Aorta (tissue), 5 donors: ENCODE measurements at places on chromosomes 6 and 20. TPM values are rescaled to one million over a fixed set of nuclear protein-coding genes. Genes with fewer than 3 reads are reported as not detected.
A peak's percentile ranks its signal among the peaks of the same experiment; 100 is the strongest.

- no peak for DNase-seq
- H3K4me1 ChIP-seq = no peaks in the 10 kb centered on the region
- H3K4me3 ChIP-seq = no peak overlapping the region
- no peak overlapping the region for H3K27ac ChIP-seq
Measured at GRCh38 chr6:101117393-101118135, 236.4 kb upstream of the ASCC3 start.

The C6orf52 gene
- 0.66 TPM for total RNA-seq

DNA sequence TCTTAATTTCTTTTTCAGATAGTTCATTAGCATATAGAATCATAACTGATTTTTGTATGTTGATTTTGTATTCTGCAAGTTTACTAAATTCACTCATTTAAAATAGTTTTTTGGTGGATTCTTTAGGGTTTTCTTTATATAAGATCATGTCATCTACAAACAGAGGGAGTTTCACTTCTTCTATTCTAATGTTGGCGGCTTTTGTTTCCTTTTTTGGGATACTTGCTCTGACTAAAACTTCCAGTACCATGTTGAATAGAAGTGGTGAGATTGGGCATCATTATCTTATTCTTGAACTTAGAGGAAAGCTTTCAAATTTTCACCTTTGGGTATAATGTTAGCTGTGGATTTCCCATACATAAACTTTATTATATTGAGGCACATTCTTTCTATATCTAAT lies 296.9 kb downstream of the BCKDHB start:
- no peak overlapping the region for H3K4me3 ChIP-seq
- no peaks in the 10 kb centered on the region for H3K4me1 ChIP-seq
- H3K27me3 ChIP-seq = no peaks in the 10 kb centered on the region
- no peaks in the 10 kb centered on the region for H3K36me3 ChIP-seq

- no peaks in the 10 kb centered on the region for H3K4me1 ChIP-seq
Measured at GRCh38 chr6:38871741-38872568, 156.8 kb downstream of the DNAH8 start.

- no peaks in the 10 kb centered on the region for H3K27me3 ChIP-seq
- no peak overlapping the region for H3K27ac ChIP-seq
- H3K36me3 ChIP-seq = no peaks in the 10 kb centered on the region
- DNase-seq = no peak
- H3K4me3 ChIP-seq = no peak overlapping the region
Measured at GRCh38 chr6:132400555-132400882, 756 bp downstream of the MOXD1 start.

The ELOVL4 gene
- 3.3 TPM for total RNA-seq

DNA sequence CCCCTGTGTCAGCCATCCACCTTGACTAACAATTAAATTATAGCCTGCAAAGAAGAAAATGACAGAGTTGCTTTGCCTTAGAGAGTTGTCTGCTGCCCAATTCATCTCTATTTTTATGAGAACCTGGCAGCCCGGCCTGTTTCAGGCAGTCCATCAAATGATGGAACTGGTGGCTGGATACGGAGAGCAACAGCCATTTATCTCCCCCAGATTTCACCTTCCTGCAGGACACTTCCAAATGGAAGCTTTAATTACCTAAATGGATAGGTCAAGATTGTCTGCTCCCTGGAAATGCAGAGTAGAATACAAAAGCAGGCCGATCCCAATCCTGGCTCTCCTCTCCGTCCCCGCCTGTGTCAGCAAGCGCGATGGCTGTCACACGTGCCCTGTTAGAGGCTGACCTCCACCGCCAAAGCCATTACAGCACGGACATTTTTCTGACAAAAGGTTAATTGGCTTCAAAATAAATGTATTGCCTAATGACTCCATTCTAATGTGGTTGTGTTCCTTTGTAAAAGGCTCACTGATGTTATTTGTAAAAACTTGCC lies 86.7 kb downstream of the PACRG start:
- H3K36me3 ChIP-seq = no peaks in the 10 kb centered on the region
- no peaks in the 10 kb centered on the region for H3K27me3 ChIP-seq
- no peaks in the 10 kb centered on the region for H3K4me1 ChIP-seq
- no peak for DNase-seq
- H3K4me3 ChIP-seq = no peak overlapping the region
- H3K27ac ChIP-seq = no peak overlapping the region

GRCh38 chr20:46085179-46085851 lies 4.4 kb downstream of the NCOA5 start:
- H3K4me1 ChIP-seq = peaks cover 9% of the 10 kb centered on the region
- H3K4me3 ChIP-seq = no peak overlapping the region
- no peak for DNase-seq
- H3K27ac ChIP-seq = no peak overlapping the region
- no peaks in the 10 kb centered on the region for H3K36me3 ChIP-seq

The SLA2 gene
- total RNA-seq = 0.99 TPM

The BACH2 gene
- total RNA-seq = 22.2 TPM

DNA sequence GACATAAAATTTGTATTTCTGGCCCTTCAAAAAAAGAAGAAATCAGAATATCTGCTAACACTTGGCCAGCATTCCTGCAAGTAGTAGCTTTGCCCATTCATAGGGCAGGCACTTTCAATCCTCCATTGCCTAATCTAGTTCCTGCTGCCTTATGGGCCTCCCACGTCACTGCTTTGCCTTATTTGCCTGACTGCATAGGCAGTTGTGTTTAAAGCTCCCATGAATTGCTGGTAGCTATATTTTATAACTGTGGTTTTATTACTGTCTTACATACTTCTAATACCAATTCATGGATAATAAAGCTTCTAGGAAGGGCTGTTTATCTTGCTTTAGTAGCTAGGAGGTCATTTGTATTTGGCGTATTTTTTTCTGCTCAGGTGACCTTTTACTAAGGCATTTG lies 7.7 kb upstream of the SLC35A1 start:
- DNase-seq = no peak
- no peaks in the 10 kb centered on the region for H3K36me3 ChIP-seq
- H3K27ac ChIP-seq = no peak overlapping the region
- no peaks in the 10 kb centered on the region for H3K27me3 ChIP-seq
- H3K4me1 ChIP-seq = no peaks in the 10 kb centered on the region

DNA sequence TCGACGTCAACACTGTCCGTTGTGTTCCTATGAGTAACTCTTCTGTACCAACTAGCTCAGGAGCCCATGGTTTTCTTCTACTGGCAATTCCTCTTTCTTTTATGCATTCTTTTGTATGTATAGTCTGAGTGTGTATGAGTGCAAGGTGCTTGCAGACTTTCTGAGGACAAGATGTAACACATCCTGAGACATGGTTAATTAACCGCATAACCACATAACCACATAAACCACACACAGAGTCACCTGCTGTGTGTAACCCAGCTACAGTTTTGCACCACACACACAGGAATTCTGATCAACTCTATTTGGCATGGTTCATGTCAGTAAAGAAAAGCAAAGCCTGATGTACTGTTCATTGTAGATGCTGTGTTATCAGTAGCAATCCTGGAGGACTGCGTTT lies 98.6 kb downstream of the DACT2 start:
- no peak overlapping the region for H3K27ac ChIP-seq
- no peak for DNase-seq
- no peak overlapping the region for H3K4me3 ChIP-seq
- H3K36me3 ChIP-seq = no peaks in the 10 kb centered on the region
- no peaks in the 10 kb centered on the region for H3K27me3 ChIP-seq

- H3K27me3 ChIP-seq = no peaks in the 10 kb centered on the region
- H3K36me3 ChIP-seq = peaks cover 5% of the 10 kb centered on the region
- no peak for DNase-seq
- peak overlapping the region; percentile 61 for H3K4me3 ChIP-seq
- peak overlapping the region; percentile 82 for H3K27ac ChIP-seq
Measured at GRCh38 chr6:43052842-43053544, 658 bp downstream of the CUL7 start.

GRCh38 chr6:36805096-36805797 lies 34.0 kb downstream of the CPNE5 start:
- H3K27me3 ChIP-seq = no peaks in the 10 kb centered on the region
- no peak overlapping the region for H3K27ac ChIP-seq
- DNase-seq = no peak
- H3K36me3 ChIP-seq = no peaks in the 10 kb centered on the region
- H3K4me1 ChIP-seq = no peaks in the 10 kb centered on the region

The GABRR1 gene
- total RNA-seq = 1.8 TPM

The PPIL6 gene
- 1.0 TPM for total RNA-seq

The XKR7 gene
- not detected for total RNA-seq

DNA sequence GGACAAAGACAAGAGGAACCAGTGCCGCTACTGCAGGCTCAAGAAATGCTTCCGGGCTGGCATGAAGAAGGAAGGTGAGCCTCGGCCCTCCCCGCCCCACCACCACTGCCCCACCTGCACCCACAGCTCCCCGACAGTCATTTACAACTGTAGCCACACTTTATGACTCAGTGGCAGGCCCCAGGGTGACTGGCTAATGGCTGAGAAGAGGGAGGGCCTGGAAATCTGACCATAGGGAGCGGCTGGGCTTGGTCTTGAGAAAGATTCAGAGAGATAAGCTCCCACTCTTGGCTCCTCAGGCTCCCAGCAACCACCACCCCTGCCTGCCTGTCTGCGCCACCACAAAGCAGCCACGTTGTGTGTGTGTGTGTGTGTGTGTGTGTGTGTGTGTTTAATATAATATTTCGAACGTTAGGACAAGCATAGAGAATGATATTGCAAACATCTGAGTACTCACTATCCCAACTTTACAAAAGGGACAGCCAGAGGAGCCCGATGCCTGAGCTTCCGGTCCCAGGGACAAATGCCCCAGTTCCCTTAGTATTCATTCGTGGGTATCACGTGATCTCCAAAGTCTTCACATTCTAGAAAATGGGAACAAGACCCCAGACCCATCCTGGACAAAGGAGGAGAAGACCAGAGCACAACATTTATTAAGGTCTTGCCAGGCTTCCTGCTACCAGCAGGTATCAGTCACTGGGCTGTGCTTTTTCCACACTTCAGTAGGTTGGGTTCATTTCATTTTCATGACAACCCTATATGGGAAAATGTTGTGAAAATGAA lies 52.1 kb downstream of the HNF4A start:
- DNase-seq = peak; percentile 62
- H3K4me1 ChIP-seq = no peaks in the 10 kb centered on the region
- no peak overlapping the region for H3K4me3 ChIP-seq
- no peaks in the 10 kb centered on the region for H3K36me3 ChIP-seq

DNA sequence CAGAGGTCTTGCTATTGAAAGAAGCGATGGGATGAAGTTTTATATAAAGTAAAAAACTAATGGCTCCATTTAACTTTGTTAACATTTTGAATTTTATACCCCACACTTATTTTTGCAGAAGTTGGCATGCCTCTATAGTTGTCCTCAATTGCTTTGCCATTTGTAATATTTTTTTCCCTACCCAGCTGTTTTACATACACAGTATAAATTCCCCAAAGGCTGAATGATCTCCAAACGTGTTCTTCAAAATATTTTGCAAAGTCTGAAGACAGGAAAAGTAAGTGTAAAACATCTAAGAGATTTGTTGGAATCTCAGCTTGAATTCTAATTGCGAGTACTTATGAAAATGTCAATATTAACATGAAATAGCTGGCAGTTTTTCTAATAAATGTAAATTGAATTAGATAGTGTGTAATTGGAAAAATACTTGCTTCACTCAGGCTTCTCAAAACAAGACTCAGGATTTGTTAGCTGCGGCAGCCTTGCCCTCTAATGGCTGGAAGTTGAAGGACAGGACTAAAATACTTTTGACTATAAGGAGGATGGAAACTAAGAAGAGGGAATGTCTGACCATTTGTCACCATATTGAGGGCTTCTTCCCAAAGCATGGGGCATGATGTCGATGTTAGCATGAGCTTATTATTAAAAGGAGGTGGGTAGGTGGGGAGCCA lies 226.8 kb downstream of the UST start:
- no peaks in the 10 kb centered on the region for H3K36me3 ChIP-seq
- no peak for DNase-seq
- H3K27ac ChIP-seq = no peak overlapping the region
- H3K4me3 ChIP-seq = no peak overlapping the region
- H3K27me3 ChIP-seq = no peaks in the 10 kb centered on the region

The TSBP1 gene
- not detected for total RNA-seq

The PDYN gene
- total RNA-seq = not detected

The FAM217B gene
- 8.7 TPM for total RNA-seq

DNA sequence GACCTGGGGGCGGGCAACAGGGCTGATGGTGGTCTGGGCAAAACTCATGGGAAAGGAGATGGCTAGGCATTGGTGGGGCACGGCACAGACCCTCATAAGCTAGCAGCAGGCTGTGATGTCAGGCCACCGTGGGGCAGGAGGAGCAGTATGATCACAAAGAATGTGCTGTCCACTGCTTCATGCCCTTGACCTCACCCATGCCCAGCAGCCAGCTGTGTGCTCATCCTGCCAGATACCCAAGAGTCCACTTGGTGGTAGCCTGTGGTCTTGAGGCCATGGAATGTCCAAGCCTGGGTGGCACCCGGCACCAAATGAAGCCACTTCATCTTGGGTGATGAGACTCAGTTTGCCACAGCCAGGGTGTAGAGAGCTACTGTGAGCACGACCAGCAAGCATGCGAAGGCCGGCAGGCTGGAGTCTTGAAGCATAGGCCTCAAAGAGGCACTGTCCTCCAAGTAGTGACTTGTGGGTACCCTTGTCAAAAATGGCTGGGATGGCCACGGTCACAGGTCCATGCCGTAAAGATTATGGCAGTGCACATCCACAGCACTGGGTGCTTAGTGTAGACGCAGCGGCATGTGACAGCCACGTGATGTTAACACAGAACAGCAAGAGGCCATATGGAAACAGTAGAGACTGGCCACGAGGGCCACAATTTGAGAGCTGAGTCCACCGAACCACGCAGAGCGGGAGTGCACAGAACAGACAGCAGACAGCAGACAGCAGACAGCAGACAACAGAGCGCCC lies 19.0 kb downstream of the PLAGL2 start:
- no peak overlapping the region for H3K27ac ChIP-seq
- H3K36me3 ChIP-seq = no peaks in the 10 kb centered on the region
- H3K4me1 ChIP-seq = no peaks in the 10 kb centered on the region
- no peak for DNase-seq

DNA sequence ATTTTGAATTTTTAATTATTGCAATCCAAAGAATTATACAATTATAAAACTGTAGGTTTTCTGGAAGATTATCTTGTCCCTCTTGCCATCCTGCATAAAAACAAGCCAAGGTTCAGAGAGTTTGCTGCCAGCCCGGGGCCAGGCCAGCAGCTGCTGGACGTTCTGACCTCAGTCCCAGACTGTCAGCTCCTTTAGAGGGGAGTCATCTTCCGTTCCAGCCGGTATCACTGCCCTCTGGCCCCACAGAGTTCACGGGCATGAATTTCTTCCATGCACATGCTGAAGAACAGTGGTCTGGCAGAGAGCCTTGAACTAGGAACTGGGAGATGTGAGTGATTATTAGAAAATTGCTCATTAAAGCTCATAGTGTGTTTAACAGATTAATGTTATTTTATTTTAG lies 130.4 kb upstream of the QKI start:
- H3K4me3 ChIP-seq = no peak overlapping the region
- no peaks in the 10 kb centered on the region for H3K4me1 ChIP-seq
- H3K27ac ChIP-seq = no peak overlapping the region
- no peak for DNase-seq
- H3K36me3 ChIP-seq = no peaks in the 10 kb centered on the region

- no peak overlapping the region for H3K4me3 ChIP-seq
- no peaks in the 10 kb centered on the region for H3K27me3 ChIP-seq
- H3K4me1 ChIP-seq = no peaks in the 10 kb centered on the region
- H3K27ac ChIP-seq = no peak overlapping the region
- DNase-seq = no peak
Measured at GRCh38 chr6:18427296-18427695, 40.1 kb downstream of the RNF144B start.

- H3K27me3 ChIP-seq = no peaks in the 10 kb centered on the region
- no peak for DNase-seq
- H3K4me1 ChIP-seq = no peaks in the 10 kb centered on the region
Measured at GRCh38 chr6:100893743-100894142, 12.6 kb upstream of the ASCC3 start.
